T-helper 1 cell (primary cell): ENCODE measurements at places on chromosomes 4 and X.

GRCh38 chrX:149853925-149854324 lies 27.1 kb upstream of the MAGEA8 start:
- no peak for DNase-seq

GRCh38 chrX:43493756-43494155 lies 162.3 kb upstream of the MAOA start:
- no peak for DNase-seq

DNA sequence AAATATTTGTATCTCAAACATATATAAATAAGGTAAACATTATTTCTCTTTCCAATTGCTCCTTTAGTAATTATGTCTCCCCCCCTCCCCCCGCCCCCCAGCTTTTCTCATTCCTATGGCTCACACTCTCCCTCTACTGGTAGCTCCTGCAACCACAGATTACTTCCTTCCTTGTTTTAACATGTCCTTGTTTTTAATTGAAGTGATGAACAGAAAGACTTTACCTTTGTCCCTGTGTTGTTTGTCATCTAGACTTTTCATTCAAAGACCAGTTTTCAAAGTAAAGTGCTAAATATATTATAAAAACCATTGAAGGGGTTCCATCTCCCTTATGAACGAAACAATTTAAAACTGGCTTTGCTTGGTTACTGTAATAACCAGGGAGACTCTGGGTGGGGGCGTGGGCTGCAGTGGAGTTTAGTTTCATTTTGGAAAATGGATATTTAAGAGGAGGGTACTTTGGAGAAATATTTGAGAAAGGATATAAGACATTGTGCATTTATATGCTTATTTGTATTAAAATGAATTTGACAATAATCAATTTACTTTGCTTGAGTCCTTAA lies 352.9 kb downstream of the RAPGEF2 start:
- DNase-seq, result no peak

- DNase-seq, result no peak
These were observed 29.8 kb upstream of the CCNG2 start for GRCh38 chr4:77127215-77127614.

DNA sequence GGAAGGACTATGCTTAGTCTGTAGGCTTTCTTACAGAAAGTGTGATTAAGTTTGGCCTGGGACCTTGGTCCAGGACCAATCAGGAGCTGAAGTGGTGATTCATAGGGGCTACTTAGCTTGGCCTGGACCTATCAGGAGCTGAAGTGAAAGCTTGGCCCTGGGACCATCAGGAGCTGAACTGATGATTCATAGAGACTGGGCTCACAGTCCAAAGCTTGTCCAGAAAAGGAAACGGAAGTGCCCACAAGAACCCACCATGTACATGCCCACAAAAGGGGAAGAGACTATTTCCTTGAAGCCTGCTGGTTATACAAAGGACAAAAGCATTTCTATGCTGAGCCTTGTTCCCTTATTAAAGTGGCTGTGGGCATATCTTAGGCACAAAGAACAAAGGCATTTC lies 12.6 kb downstream of the TENT5D start:
- no peak for DNase-seq

- no peak for DNase-seq
These were observed 34.1 kb downstream of the CNKSR2 start for GRCh38 chrX:21408307-21408706.

DNA sequence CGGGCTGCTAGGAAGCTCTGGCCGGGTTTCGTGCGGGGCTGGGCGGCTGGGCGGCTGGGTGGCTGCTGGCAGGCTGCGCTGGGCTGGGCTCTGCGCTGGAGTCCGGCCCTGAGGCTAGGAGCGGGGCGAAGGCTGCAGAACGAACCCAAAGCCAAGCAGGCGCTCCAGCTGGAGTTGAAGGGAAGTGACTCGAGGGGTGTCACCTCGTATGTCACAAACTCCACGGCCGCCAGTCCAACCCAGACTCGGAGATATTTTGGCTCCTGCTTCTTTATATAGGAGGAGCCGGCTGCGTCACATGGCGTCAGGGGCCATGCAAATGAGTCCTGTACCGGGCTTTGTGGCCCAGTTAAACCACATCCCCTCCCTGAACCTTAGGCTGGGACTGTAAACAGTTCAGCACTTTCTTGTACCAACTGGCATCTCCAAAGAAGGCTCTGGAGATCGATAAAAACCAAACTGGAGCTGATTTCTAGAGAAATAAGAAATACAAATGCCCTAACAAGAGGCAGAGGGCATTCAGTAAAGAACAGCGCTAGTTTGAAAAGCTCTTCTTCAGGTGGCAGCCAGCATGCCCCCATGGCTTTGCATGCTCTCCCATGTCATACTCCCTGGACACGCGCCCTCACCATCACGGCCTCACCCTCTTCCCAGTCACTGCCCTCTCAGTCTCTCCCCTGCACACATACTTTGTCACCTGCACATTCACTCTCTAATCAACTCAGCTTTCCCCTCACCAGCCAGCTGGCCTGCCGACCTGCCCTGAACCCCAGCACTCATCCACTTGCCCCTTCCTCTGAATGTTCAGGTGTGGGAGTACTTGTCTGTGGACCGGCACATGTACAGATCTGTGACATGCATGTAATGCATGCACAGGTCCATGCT lies 58.5 kb downstream of the TSC22D3 start:
- DNase-seq, result peak; percentile 94

DNA sequence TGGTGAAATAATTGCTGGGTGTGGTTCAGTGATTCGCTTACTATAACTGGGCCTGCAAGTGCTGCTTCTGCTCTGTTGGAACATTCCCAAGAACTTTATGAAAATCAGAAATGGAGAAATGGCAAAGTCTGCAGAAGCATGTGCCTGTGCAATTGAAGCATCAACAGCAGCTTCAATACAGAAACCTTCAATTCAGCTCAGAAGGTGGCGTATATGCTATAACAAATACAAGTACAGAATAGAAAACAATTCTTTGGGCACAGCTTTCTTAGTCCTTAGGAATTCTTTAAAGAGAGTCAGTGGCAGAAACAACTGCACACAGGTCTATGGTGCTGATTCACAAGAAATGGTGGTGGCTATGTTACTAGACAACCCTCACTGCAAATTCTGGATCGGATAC lies 18.0 kb upstream of the PDHA2 start:
- no peak for DNase-seq

DNA sequence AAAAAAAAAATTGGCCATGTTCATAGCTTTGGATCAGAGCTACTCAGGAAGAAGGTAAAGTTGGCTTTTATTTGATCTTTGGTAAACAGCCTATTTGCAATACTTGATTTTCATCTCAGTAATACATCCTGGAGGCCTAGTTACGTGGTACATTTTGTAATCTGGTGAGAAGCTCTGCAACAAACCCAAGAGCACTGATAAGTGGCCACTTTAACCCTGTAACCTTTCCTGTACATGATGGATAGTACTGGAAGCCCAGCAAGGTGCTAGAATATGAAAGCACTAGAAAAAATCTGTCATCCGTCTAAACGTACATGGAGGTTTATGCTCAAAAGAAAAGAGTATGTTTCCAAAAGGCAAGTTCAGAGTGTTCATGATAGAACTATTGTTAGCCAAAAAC lies 88.3 kb upstream of the BMP2K start:
- DNase-seq, result no peak

DNA sequence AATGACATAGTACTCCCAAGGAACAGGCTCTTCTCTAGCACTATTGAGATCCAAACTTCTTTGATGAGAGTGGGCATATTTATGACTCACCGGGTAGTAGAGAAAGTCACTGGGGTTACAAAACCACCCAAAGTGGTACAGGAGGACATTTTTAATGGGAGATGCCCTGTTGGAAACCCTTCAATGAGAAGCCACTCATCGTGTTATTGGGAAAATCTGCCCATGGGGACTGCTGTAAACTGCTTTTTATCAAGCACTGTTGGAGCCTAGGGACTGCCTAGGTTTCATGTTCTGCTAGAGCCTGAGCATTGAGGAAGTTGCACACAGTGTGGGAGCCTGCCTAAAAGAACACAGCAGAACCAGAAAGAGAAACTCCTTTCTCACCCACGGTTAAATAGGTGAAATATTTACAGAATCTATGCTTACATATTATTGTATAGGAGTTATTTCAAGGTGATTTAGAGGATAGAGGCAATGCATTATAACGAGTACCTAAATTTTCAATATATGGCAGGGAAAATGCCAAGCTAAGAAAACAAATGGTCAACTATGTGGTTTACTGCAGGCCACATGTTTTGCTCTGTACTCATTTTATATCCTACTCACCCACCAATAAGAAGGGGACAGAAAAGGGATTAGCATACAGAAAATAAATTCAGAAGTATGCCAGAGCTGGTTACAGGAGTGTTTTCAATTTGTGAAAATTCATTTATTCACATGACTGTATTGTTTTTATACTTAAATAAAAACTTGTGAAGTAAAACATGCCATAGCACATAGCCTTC lies 559.1 kb downstream of the FSTL5 start:
- no peak for DNase-seq

- DNase-seq, result no peak
These were observed 108.6 kb downstream of the TBL1X start for GRCh38 chrX:9573282-9574106.

- DNase-seq, result no peak
These were observed 87.1 kb downstream of the DHX15 start for GRCh38 chr4:24497221-24497620.

- DNase-seq, result no peak
These were observed 126.7 kb downstream of the EMCN start for GRCh38 chr4:100391086-100391485.

DNA sequence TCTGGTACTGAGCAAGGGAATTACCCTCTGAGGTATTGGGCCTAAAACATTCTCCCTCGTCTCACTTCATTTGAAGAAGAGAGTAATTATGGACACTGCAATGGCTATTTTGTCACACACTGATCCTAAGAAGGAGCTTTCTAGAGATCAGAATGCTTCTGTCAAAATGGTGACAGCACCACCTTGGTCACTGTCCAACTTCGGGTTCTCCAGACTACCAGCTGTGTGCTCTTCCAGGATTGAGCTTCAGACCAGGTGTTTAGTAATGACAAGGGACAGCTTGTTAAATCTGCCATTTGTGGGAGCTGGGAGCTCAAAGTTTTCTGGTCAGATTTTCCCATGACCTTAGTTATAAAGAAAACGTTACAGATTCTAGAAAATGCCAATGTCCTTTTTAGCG lies 105.4 kb downstream of the POLA1 start:
- DNase-seq, result no peak

DNA sequence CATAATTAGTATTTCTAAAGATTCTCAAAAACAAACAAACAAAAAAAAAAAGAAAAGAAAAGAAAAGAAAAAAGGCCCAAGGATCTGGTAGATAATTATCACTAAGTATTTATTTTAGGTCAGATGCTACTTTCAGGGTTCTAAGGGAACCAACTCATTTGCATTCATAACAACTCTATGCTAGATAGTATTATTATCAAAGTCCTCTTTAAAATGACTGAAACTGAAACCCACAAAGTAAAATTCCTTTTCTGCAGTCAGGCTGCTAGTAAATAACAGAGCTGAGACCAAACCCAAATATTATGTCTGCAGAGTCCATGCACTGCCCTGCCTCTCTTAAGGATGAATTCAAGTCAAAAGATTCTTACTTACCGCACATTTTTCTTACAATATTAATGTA lies 38.3 kb upstream of the MAPK10 start:
- DNase-seq, result no peak

GRCh38 chr4:185638548-185639301 lies 103.4 kb upstream of the PDLIM3 start:
- no peak for DNase-seq

DNA sequence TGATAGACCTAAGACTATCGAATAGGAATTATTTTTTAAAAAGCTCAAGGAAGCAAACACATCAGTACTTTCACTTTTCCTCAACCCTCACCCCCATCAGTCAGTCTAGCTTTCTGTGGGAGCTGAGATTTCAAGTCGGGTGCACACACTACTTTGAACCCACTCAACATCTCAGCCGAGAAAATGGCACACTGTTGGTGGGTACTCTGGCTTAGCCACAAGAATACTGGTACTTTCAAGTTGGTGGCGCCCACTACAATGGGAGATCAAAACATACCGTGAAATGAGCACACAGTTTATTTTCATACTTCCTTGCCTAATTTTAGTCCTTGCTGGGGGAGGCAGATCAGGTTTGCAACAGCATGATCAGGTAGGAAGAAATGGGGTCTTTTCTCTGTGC lies 10.2 kb downstream of the CD40LG start:
- DNase-seq, result no peak

DNA sequence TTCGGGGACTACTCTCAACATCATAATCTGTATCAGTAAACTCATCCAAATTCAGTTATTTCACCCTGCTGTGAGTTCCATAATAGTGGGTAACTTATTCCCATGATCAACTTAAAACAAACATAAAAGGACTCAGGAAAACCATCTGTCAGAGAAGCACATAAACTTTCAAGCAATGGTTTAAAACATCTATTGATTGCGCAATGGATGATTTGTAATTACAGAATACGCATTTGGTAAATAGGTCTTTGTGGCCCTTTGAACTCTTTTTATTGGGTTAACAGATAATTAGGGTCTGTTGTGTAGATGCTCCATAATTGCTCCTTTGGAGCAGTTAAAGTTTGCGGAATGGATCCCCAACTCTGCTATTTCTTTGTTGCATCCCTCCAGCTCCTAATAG lies 115.3 kb downstream of the KIT start:
- DNase-seq, result no peak

DNA sequence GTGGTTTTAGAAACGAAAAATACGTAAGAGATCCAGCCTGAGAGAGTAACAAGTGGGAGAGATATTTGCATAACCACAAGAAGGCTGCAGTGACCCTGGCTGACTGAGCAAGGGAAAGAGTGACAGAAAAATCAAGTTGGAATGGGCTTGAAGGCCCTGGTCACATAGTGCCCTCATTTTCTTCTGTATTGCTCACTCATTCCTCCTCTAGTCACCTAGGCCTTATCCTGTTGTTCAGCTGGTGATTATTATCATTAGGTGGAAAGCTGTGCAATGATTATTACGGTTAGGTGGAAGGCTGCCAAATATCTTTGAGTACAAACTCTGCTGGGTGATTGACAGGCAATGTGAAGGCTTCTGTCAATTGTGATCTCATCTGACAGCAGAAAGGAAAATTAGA lies 2384.1 kb downstream of the PCDH7 start:
- no peak for DNase-seq

GRCh38 chr4:624705-625590 lies at the start of gene PDE6B:
Gene PDE6B (plus strand): TSS chr4:625573. CDS start chr4:625627, 54 bp downstream.
- DNase-seq, result no peak

DNA sequence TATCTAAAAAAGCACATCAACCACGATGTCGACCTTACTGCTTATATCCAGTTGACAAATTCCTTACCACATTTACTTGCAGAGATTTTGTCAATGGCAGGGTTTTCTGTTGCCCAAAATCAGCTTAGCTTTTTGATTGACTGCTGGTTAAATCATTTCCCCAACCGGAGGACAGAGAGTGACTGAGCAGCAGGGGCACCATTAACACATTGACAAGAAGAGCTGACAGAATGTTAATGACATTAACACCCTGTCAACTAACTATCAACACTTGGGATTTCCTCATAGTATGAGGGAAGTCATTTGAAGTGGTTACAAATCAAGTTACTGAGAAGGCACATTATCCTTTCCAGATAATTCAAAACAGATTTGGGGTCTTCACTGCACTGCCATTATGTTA lies 368.4 kb downstream of the RPA4 start:
- no peak for DNase-seq
